ENCODE measurements at places on chromosomes 5 and 9.

DNA sequence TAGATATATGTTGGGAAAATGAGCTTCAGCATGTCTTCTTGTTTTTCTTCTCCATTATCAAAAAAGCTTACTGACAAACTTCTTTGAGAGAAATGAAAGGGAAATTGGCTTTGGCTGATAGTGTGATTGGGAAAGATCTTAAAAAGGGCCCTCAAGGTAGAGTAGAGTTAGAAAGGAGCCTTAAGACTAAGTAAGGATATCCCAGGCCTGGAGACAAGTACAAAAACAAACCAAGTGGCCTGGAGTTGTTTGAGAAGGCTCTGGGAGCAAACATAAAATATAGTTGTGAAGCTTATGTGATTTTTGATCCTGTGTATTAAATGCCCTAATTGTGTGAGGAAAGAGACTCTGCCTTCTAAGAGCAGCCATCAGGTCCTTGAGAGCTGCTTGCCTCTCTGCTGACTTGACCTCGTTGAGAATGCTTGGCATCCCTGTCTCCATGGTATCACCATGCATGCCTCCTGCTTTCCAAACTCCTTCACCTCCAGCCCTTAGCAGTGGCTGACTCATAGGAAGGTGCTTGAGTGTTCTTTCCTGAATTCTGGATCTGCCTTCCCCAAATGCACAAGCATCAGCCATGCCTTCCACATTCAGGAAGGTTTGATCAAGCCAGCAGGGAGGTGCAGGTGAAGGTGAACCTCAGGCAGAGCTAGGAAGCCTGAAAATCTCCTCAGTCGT is 78.9 kb downstream of the SMARCA2 start:
- DNase-seq: no peak

- DNase-seq: no peak
Measured at GRCh38 chr5:57410374-57411320, 72.0 kb downstream of the ACTBL2 start.

- no peak for DNase-seq
Measured at GRCh38 chr9:89527084-89527483, 29.2 kb upstream of the SEMA4D start.

DNA sequence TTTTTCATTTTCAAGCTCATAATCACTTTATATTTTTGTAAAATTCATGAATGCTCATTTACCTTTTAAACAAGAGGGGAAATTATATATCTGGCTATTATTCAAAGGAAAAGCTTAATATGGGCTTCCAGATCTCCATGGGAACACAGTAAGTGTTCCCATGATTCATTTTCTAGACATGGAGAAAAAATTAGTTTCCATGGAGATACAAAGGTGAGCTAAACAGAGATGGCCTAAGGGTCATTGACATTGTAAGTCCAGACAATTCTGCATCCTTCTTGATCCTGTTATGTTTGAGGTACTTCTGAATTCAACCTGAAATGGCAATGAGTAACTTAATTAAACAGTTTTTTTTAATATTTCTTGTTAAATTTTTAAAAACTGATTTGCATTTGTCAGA is 341.4 kb upstream of the PRR16 start:
- no peak for DNase-seq

GRCh38 chr5:148011398-148012137 is 52.2 kb upstream of the SPINK5 start:
- DNase-seq: no peak

DNA sequence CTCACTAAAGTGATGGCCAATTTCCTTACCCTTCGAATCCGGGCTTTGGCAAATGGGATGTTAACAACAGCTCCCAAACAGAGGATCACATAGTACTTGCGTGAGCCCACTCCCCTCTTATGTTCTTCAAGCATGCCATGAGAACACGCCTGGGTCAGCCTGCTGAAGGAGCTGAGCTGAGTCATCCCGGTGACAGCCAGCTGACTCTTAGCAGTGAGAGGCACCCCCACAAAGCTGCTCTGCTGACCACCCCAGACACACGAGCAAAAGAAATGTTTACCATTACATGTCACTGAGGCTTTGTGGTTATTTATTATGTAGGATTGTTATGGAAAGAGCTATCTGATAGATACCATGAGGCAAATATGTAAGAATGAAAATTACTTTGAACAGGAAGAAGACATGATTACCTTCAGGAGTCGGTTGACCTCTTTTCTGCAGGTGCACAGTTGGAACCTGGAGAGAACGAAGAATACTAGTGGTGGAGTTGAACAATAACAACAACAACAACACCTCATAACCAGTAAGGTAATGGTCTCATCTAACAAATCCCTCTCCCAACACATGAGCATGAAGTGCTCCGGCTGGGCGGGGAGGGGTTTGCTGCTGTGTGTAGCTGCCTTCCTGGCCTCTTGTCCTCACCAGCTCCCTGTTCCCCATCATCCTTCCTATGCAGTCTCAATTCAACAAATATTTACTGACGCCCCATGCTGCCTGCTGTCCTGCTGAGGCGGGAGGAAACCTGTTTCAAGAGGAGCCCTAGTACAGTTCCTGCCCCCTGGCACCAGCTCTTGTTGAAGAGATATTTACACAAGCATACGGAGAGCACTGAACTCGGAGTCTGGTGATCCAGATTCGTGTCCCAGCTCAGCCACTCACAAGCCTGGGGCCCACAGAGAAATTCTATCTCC is 69.4 kb upstream of the LHFPL2 start:
- DNase-seq: no peak

GRCh38 chr5:160419458-160420330 is 813 bp upstream of the SLU7 start:
- DNase-seq: no peak

GRCh38 chr9:8643896-8644295 is 844.3 kb upstream of the DMAC1 start:
- no peak for DNase-seq

- no peak for DNase-seq
Measured at GRCh38 chr5:3595006-3595961, at the start of gene IRX1. TSS of gene IRX1 (plus strand) at chr5:3595832. CDS start at chr5:3596106, 274 bp downstream.

- no peak for DNase-seq
Measured at GRCh38 chr9:84513473-84513872, 156.1 kb upstream of the NTRK2 start.

- no peak for DNase-seq
Measured at GRCh38 chr5:132008961-132009680, 2.3 kb downstream of the ACSL6 start.

DNA sequence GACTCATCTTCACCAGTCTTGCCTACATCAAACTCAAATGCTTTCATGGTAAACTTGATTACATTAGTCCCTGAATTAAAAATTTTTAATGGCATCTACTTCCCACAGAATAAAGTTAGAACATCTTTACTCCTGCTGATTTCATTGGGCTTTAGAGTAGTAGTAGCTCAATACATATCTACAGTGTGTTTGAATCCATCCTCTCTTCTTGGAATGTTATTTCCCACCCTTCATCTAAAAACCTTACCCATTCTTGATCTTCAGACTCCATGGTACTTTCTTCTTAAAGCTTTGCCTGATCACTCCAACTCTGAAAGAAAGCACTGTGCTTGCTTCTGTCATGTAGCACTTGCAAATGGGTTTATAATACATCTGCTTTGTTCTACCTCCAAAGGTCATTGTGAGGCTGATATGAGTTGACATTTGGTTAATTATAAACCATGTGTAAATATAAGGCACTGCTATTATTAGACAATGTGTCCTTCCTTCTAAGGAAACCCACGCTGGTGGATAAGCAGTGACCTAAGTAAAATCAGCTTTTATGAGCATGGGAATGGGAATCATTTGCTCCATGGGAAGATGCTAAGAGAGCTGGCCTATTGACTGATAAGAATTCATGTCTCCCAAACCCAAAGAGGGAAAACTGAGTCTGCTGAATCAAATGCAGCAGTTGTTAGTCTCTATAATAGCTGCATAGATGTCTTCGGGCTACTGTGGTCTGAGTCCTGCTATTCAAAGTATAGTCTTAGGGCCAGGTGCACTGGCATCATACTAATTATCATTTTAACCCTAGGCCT is 7.5 kb upstream of the PRLR start:
- no peak for DNase-seq

DNA sequence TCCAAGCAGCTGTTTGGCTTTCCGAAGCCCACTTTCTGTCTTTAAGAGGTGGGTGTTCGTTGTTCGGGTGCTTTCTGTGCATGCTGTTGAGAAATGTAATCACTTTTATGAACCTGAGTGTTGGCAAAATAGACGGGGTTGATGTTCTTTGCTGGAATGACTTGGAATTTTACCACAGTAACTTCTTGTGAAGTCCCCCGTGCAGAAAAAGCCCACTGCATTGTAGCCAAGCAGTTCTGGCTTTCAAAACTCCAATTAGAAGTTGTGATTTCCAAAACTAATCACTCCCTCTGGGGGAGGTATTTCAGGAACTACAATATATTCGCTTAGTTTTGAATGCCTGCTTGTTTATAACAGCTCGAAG is 111.1 kb downstream of the PAM start:
- no peak for DNase-seq

DNA sequence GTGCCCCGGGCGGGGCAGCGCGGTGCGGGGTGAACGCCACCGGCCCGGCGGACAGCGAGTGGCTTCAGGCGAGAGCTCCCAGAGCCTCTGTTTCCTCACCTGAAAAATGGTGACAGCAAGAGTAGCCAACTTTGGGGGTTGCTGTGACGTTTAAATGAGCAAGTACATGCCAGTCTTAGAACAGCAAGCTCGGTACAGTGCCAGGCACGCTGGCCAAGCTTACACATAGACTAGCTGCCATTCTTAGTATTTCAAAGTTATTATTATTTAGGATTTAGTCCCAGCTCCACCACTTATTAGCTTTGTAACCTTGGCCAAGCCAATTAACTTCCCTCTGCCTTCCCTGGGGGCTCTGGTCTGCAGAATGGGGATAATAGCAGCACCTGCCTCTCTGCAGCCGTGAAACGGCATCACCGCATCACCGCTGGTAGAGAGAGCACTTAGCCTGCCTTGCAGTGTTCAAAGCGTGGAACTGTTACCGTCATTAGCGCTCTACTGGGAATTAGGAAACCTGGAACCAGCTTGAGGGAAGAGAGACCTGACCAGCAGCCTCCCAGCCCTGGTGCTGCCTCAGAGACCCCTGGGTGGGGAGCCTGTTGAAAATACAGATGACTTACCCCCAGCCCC is at the start of gene C9orf50:
Gene C9orf50 (minus strand): TSS at position 433 of the 627 bp plus-strand sequence. CDS start 527 bp downstream, outside the sequence.
- no peak for DNase-seq

GRCh38 chr5:80799041-80799440 is 144.3 kb upstream of the DHFR start:
- no peak for DNase-seq

- DNase-seq: peak; percentile 3
Measured at GRCh38 chr5:135537271-135537670, 1.5 kb upstream of the NEUROG1 start.

GRCh38 chr5:61631438-61631941 is 299.4 kb downstream of the ZSWIM6 start:
- no peak for DNase-seq

- DNase-seq: peak; percentile 14
Measured at GRCh38 chr5:60382716-60383115, 317.2 kb downstream of the DEPDC1B start.

DNA sequence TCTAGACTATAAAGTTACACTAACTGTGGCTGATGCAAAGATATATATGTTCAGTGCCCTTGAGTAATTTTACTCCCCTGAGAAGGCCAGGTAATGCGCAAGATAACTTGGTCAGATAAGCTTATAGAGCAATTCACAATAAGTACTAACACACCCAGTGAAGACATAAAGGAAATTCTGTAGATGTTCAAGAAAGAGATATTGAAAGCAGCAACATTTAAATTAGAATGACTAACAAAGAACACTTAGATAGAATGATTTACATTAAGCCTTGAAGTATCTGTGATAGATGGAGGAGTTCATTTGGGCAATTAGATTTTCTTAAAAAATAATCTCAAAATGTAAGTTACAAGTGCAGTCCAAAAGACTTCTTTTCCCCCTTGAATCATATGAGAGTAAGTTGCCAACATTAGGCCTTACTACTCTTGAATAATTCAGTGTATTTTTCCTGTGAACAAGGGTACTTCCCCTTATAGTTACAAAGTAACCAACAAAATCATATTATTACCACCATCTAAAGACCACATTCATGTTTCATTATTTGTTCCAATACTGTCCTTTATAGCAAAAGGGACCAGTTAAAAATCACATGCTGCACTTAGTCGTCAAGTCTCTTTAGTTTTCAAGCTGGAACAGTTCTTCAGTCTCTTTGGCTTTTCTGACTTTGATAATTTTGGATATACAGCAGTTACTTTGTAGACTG is 44.4 kb upstream of the ELOVL7 start:
- DNase-seq: no peak

- no peak for DNase-seq
Measured at GRCh38 chr5:142997591-142997990, 227.4 kb downstream of the ARHGAP26 start.

- DNase-seq: no peak
Measured at GRCh38 chr5:8209500-8209899, 340.6 kb downstream of the MTRR start.

GRCh38 chr9:83701286-83701685 is 6.5 kb downstream of the UBQLN1 start:
- DNase-seq: no peak

DNA sequence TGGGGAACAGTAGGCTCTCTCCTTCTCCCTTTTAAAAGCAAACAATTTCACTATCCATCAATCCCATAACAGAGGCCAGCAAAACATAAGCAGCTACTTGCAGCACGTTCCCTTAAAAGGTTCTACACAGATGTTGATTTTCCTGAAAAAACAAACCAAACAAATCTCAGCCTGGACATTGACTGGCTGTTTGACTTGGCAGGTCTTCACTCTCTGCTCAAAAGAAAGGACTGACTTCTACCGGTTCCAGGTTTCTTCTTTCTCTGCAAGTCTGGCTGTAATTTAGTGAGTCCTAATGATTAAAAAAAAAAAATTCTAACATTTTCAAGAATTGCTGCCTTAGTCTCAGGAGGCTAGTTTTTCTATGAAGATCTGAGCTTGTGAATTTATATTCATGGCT is 203.1 kb upstream of the EFNA5 start:
- DNase-seq: no peak

DNA sequence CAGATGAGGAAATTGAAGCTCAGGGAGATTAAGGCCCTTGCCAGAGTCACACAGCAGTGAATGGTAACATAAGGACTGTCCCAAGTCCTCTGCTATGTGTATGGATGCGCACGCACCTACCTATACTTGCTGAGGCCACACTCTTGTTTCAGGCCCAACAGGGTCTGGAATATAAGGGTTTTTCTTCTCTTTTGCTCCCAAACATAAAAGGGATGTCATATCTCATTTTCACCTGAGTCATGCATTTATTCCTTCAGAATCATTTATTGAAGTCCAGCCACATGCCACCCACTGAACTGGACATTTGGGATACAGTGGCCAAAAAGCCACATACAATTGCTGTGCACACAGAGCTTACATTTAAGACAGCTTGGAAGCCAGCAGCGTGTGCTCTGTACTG is 92.0 kb downstream of the SH3TC2 start:
- no peak for DNase-seq

DNA sequence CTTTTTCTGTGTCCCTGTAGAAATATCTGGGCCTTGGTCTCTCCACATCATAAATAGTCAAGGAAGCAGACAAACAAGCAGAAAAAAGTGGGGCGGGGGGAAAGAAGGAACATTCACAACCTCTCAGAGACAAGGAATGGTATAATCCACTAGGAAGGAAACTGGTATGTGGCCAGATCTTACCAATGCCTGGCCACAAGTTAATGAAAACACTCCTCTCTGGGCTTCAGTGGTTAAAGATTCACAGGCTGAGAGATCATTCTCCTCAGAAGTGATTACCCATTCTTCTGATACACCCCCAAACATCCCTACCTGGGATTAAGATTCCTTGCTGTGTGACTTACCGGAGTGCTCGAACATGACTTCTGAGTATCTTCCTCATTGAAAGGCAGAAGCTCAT is 290.6 kb downstream of the MARCHF11 start:
- DNase-seq: no peak
